ENCODE measurements at places on chromosomes 2 and 18.
A peak's percentile ranks its signal among the peaks of the same experiment; 100 is the strongest.

GRCh38 chr2:21277068-21278056, 153.6 kb downstream of the TDRD15 start:
- DNase-seq: no peak

GRCh38 chr18:1075322-1075721, 170.7 kb downstream of the ADCYAP1 start:
- DNase-seq: no peak

DNA sequence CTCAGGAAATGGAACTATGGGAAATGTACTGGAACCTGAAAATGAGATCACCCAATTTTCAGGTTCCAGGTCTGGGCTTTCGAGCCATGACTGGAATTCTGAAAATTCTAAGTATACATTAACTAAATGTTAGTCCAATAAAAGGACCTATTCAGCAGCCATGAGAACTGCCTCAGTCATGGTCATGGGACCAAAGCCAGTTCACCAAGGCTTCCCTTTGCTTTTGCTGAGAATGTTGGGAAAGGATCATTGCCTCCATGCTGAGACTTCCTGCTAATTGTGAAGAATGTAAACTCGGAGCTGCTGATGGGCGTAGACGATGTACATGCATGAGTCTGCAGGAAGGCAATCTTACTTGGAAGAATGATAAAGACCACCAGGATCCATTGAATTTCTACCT, 624.4 kb upstream of the SOX11 start:
- DNase-seq: no peak

DNA sequence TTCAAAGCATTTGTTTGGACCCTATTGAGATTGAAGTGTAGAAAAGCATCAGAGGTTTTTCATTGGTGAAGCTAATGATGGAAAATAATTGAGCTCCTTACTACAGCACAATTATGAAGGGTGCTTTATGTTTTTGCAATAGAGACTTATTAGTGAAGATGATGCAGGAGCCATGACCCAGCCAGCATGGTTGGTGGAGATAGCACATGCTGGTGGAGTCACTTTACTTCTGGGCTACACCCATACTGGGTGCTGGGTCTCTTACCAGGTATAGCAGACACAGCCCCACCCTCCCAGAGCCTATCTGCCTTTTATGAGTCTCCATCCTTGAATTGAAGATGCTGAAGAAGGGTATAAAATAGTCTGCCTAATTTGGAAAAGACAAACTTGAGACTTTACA, 3.6 kb downstream of the ACP1 start:
- DNase-seq: no peak

- DNase-seq: peak; percentile 81
Observed at GRCh38 chr2:135743860-135744259, 2.2 kb downstream of the UBXN4 start.

- DNase-seq: no peak
Observed at GRCh38 chr2:107698861-107699260, 127.8 kb upstream of the RGPD4 start.

GRCh38 chr2:45233301-45233700, 224.0 kb upstream of the SIX2 start:
- peak; percentile 56 for DNase-seq

GRCh38 chr18:48892146-48892855, 58.5 kb downstream of the SMAD7 start:
- no peak for DNase-seq

DNA sequence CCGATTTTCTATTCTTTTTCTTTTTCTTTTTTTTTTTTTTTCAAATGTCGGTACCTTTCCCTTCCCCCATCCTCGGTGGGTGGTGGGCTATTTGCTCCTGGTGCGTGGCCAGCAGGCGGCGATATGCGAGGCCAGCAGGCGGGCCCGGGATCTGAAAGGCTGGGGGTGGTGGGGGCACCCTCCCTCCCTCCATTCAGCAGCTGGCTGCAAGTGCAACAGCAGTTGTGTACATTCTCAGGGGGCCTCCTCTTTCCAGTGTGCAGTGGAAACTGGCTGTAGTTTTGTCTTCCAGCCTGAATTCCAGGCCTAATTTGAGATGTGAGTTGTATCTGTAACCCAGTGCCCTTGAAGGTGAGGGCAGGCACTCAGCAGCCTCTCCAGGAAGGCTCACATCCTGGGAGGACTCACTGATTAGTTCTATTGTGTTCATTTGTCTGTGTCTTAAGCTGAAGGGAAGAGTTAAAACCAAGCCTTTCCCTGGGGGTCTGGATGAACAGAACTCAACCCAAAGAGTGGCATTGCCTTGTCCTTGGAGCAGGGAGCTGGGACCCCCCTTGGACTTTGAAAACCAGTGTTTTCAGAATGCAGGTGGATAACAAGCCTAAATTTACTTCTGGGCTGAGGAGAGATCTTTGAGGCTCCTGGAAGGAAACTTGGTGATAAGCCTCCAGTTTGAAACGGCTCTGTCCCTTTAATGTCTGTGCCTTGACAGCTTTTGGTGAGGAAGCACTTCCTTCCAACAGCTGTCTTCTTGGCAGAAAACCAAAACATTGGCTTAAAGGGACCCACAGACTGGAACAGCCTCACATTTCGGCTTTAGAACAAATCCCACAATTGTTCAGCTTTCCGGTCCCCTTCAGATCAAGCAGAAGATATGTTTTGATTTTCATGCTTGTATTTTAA, 3.3 kb downstream of the MYCN start:
- no peak for DNase-seq

- DNase-seq: no peak
Observed at GRCh38 chr18:297936-298335, 30.1 kb upstream of the THOC1 start.

- DNase-seq: peak; percentile 36
Observed at GRCh38 chr2:189318761-189319160, 122.5 kb upstream of the WDR75 start.

- DNase-seq: peak; percentile 64
Observed at GRCh38 chr2:237693291-237693994, 66.1 kb downstream of the LRRFIP1 start.

DNA sequence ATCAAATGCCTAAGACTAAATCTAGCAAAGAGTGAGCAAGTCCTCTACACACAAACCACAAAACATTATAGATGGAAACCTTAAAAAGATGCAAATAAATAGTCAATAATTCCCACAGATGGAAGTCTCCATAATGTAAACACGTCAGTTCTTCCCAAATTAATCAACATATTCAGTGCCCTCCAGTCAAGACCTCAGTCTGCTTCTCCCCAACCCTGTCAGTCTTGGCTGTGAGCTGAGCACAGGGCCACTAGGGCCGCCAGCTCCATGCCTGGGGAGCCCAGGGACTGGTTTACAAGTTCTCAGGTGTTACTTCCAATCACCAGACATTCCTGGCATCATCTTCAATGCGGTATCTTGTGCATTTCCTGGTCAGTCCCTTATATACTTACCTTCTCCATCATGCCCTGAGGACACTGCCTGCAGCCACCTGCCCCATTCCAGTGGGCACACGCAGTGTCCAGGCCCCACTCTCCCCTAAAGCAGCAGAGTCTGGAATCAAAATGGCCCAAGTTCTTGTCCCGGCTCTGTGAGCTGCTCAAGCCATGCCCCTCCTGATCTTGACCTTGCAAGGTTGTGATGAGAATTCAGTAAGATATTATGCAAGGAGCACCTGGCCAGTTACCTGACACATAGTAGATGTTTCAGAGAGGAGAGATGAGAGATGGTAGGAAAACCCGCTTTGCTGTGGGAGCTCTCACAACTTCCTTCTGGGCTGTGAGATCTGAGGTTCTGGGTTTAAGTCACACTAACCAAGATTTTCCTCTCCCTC, 207.9 kb upstream of the RAB6C start:
- DNase-seq: no peak

DNA sequence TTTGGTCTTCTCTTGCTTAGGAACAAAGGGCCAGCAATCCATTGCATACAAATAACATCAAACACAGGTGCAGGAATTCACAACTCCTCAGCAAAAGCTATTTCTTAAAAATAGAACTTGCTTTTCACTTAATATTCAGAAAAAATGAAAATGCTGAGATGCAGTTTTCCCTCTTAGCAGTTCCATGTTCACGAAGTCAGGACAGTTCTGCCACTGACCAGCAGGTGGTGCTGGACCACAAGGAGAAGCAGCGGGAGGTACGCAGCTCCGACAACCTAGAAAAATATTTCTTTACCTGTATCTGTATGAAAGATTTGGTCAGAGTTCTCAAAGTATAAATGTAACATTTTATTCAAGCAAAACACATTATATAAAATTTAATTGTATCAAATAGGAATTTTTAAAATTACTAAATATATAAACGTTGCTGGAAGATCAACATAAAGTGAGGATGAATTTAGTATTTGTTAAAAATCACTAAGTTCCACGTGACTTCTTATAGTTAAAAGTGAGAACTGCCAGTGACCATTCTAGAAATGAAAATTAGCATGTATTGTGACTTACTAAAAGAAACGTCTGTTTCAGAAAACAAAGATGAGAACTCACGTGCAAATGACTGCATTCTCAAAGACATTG, 48.8 kb downstream of the ADNP2 start:
- peak; percentile 80 for DNase-seq

DNA sequence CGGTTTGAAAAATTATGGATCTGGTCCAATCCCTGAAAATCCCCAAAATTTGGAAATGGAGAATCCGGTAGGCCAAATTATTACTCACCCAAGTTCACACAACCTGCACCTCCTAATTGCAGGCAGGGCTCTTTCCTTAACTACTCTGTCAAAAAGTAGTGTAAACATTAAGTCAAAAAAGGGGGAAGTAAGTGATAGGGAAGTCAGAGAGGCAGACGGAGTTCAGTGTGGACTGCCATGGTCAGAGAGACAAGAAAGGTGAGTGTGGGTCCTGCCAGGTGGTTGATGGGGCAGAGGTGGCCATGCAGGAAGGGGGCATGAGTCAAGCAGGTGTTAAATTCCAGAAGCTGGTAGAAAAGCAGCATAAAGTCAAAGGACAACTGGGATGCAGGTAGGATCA, 104.7 kb upstream of the STPG4 start:
- DNase-seq: no peak

DNA sequence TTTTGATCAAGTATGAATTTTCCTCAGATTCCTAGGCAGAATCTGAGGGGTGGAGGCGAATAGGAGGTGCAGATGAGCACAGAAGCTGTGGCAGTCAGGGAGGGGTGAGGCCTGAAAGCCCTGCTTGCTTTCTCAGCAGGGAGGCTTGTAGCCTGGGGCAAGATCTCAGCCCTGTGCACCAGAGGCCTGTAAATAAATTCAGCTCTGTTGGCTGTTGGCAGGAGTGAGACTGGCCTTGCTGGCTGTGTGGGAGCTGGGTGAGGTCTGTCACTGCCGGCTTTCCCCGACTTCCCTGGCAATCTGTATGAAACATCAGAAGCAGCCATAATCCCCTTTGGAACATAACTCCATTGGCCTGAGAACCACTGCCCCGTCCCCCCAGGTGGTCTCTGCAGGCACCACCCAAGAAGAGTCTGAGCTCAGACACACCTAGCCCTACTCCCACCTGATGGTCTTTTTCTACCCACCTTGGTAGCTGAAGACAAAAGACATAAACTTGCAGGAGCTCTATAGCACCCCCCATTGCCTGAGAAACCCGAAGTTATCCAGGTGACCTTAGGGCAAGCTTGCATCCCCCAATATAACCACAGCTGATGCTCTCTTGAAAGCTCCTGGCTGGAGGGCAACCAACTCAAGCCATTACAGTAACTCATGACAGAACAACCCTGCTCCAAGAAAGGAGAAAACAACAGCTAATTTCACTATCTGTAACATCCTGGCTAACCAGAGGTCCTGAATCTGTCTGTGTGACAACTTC, 32.3 kb downstream of the EVA1A start:
- no peak for DNase-seq

DNA sequence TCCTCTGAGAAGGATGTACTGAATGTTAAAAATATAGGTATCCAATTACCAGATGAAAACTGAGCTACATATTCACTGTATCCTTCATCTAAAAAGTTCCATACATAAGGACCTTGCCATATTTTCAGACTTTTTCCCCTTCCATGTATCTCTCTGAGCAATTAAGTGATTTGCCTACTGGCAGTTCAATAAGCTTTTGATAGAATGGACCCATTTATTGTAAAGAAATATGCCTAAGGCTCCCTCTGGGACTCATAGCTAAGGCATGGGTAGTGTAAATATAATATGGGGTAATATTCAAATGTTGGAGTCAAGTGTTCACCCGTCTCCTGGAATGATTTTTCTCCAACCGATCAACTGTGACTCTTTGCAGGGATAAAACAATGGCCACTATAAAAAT, 135.4 kb upstream of the FSHR start:
- DNase-seq: no peak

DNA sequence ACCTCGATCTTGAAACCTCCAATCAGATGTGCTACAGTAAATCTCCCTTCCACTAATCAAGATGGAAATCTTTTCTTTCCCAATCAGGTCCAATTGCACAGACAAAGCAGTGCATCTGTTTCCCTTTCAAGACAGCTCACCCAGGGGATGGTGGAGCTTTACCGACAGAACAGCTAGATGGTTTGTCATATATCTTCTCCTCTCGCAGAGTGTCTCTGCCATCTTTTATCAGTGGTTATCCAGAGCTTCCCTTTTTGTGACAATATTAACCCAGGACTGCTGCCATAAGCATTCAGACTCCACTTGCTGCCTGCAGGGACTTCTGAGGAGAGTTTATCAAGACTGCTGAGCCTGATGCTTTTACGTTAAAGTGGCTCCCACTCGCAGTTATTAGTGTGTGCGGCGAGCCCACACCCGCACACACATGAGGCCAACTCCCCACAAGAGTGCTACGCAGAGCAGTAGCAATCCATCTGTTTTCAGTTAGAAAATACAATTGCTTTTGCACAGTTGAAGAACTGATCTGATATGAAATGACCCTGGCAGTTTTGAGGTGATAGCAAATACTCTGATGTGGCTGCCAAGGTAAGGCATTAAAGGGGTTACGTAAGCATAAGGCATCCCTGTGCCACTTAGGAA, 398.9 kb downstream of the NCKAP5 start:
- peak; percentile 16 for DNase-seq

GRCh38 chr18:77206676-77207374, 42.8 kb upstream of the GALR1 start:
- peak; percentile 74 for DNase-seq

DNA sequence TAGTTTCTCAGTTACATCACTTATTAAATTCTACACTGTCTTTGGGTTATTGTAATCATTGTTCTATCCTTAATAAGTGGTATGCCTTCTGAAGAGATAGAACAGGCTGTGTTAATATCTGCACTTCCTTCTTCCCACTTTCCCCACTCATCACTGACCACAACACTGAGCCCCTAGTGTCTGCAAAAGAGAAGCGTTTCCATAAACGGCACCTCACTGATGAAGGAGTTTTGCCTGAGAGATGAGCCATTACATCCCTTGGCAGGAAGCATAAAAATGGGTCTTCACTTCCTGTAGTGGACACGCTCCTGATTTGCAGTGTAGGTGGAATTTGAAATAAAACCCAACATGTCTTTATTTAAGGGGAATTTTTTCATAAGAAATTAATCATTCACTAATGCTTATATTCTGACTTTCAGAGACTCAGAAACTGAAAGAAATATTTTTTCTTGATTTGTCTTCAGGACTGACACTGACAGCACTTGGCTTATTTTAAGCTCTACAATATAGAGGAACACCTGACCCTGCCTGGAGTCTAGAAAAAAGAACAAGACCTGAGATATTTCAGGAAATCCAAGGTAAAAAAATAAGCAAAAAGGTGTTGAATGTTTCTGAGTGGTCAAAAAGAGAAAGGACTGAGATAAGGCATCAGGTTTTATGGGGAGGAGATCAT, 275.3 kb downstream of the RAD51AP2 start:
- no peak for DNase-seq

All from fibroblast of villous mesenchyme (primary cell).